WTC11 (cell line): ENCODE measurements at places on chromosomes 4 and X. TPM values are rescaled to one million over a fixed set of nuclear protein-coding genes. Genes with fewer than 3 reads are reported as not detected.

- DNase-seq = no peak
Observed at GRCh38 chr4:76718021-76718420, 179.9 kb downstream of the SOWAHB start.

DNA sequence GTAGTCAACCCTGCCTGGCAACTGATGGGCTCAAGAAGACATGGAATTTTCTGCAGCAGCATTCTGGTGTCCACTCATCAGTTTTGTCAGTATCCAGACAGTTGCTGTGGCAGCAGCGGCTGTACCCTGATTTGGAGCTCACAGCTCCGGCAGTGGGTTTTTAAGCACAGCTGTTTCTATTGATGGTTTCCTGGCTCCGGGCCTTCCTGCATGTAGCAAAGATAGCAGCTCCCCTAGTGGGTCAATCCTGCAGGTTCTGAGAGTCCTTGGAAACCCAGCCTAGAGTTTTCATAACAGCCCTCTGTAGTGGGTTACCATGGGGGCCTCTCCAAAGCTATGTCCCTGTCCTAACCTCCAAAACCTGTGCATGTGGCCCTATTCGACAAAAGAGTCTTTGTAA, 84.0 kb upstream of the ATP6AP2 start:
- DNase-seq = peak; percentile 11

DNA sequence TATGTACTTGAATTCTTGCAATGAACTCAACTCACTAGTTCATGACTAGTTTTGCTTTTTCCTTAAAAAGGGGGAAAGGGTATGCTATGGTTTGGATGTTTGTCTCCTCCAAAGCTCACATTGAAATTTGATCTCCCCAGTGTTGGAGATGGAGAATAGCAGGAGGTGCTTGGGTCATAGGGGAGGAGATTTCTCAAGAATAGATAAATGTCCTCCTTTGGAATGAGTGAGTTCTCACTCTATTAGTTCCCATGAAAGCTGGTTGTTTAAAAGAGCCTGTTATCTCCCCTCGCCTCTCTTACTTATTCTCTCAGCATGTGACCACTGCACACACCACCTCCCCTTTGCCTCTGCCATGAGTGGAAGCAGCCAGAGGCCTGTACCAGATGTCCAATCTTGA, 109.4 kb upstream of the INTU start:
- no peak for DNase-seq

DNA sequence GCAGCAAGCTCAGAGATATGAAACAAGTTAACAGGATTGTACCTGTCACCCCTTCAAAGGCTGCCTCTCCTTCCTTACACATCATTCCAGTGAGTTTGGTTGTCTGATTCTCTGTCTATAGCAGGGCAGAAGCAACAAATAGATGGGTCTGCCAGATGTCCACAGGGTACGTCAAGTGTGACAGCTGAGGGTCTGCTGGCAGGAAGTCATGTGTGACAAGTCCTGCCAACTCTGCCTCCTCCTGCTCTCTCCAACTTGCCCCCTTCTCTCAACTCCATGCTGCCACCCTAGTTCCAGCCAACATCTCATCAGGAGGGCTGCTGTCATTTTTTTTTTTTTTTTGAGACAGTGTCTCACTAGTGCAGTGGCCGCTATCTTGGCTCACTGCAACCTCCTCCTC, 109.2 kb downstream of the NSUN7 start:
- no peak for DNase-seq

DNA sequence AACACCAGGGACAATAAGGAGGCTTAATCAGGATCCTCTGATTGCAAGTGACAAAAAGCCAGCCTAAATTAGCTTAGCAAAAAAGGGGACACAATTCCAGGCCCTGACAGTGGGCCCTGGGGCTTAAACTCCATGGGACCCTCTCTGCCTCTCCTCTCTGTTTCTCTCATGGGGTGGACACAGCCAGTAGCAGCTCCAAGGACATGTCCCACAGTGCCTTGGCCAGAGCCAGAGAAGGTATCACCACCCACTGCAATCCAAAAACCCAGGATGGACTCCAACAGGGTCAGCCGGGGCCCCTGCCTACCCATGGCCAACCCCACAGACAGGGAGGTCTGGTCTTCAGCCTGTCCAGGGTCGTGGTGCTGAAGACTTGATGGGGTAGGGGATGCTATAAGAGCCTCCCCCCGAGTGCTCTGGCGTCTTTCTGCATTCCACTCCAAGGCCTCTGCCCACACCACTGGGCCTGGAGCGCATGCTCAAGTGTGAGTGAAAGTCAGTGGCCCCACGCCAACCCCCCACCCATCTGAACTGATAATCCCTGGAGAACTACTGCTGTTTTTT, 19.7 kb upstream of the PPP2R2C start:
- DNase-seq = no peak

The NOX1 gene
- not detected in 3 replicates for total RNA-seq
